Hindlimb muscle (tissue), 1 donor: ENCODE measurements at places on chromosomes 13 and 19. TPM values are rescaled to one million over a fixed set of nuclear protein-coding genes. Genes with fewer than 3 reads are reported as not detected.

DNA sequence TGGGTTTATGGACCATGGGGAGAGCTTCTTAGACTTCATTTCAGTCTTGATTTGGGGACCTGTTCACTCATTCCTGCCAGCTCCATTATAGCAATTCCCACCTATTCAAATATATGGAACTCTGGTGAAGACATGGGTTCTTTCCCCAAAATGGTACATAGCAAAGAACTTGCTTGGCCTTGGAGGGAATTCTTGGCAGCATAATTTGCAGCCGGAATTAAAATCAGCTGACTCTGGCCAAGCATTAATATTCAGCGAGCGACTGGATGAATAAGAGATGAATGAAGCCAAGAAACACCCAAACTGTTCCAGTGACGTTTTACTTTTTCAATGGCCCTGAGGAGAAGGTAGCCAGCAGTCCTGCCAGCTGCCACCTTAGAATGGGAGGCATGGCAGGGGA lies 88.4 kb upstream of the SOX1 start:
- DNase-seq, result peak; percentile 51

The KIRREL2 gene
- 0.31 TPM for polyA plus RNA-seq

- DNase-seq, result no peak
Observed at GRCh38 chr13:37201081-37201480, 95.6 kb upstream of the CSNK1A1L start.

DNA sequence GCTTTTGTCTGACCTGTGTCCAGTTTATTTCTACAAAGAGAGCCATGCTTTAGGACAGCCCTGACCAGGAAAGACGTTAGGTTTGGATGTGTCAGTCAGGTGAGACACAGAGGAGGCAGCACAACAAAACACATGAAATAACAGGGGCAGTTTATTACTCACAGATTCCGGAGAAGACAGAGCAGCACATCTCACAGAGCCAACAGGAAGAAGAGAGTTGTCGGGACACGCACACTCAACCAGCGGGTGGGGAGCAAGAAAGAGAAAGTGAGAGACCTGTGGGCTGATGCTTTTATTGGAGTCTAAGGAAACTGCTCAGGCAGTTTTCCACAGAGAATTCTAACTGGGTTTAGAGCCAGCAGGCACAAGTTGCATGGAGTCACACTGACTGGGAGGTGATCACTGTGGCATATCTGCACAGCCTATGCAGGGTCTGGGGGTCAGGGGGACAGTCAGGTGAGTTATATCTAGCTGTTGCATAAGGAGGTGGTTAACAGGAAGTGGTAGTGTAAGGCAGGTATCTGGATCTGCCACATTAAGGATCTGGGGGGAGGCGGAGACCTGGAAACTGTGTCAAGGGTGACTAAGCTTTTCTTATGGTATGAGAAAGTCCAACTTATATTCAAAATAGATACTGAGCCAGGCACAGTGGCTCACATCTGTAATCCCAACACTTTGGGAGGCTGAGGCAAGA lies 24.1 kb upstream of the CEACAM20 start:
- no peak for DNase-seq

The ZSCAN4 gene
- not detected for polyA plus RNA-seq

The LPAR6 gene
- polyA plus RNA-seq, result 19.0 TPM

The PCDH20 gene
- polyA plus RNA-seq, result 2.3 TPM

DNA sequence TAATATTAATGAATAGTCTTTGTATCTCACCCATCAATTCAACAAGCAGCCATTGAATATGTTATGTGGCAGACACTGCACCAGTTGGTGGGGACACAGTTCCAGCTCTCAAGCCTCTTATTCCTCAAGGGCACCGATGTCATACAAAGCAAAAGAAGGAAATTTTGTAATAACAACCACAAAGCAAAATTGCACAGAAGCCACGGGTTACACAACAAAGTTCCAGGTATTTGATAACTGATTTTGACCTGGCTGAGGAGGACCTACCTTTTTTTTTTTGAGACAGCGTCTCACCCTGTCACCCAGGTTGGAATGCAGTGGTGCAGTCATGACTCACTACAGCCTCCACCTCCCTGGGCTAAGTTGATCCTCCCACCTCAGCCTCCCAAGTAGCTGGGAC lies 266.7 kb downstream of the FOXO1 start:
- no peak for DNase-seq

The TEAD2 gene
- 72.1 TPM for polyA plus RNA-seq

- DNase-seq, result no peak
Observed at GRCh38 chr13:84131249-84131648, 249.0 kb upstream of the SLITRK1 start.

The CGB3 gene
- not detected for polyA plus RNA-seq

DNA sequence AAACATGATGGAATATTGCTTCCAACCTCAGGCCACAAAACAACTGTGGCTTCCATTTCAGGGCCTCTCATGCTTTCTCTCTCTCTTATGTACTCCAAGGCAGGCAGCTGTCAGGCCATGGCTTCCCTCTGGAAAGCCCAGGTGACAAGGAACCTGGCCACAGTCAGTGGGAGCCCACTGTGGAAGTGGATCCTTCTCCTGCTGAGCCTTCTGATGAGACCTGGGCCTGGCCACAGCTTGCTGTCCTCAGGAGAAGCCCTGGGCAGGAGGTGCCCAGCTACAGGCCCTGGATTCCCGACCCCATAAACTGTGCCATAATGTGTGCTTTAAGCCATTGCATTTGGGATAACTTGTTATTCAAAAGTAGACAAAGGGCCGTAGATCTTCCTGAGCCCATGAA lies 71.2 kb downstream of the SPACA7 start:
- no peak for DNase-seq

DNA sequence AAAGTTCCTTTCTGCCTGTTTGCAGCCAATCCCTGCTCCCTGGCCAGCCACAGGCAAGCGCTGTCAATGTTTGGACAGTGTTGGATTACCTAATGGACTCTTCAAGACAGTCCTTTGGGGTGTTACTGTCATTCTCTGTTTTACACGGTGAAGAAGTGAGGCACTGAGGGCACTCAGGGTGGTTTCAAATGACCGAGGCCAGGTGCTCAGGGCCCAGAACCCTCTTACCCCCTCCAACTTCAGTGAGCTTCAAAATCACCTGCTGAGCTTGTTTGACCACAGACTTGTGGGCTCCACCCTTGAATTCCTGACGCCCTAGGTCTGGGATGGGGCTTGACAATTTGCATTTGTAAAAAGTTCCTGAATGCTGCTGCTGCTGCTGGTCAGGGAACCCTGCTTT lies 97.9 kb downstream of the GGACT start:
- DNase-seq, result no peak

GRCh38 chr19:51632126-51632525 lies 1.9 kb upstream of the SIGLEC5 start:
- DNase-seq, result no peak

The ZNF528 gene
- polyA plus RNA-seq, result 25.1 TPM

- DNase-seq, result no peak
Observed at GRCh38 chr19:28400953-28401671, 811.8 kb downstream of the UQCRFS1 start.

The PLPP2 gene
- 0.26 TPM for polyA plus RNA-seq

DNA sequence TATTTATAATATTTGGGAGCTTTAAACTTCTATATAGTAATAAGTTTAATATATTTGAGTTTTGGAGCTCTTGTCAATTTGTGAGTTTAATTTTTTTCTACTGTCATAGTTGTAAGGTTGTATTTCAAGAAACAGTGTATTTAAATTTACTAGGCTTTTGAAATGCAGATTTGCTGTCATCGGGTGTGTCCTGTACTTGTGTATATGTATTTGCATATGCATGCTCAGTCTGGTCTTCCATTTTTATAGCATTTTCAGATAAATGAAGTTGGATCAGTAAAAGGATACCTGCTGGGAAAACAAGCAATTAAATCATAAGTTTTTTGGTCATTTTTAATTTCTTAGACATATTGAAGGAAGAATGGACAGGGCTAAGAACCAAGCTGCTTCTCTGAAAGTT lies 33.1 kb downstream of the SLAIN1 start:
- DNase-seq, result no peak

DNA sequence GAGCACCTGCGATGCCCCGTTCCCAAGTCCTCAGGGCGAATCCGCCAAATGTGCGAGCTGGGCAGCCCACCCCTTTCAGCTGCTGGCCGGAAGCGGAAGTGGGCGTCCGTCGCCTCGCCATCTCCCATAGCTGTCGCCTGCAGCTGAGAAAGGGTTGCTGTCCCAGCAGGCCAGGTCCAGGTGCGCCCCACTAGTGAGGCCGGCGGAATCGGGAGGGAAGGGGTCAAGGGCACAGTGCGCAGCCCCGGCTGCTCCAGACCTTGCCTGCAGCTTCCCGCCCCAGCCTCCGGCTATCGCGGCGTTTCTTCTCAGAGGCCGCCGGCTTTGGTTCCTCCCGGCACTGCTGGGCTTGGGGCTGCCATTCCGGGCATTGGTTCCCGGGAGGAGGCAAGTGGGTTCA lies at the start of gene ZNF177:
ZNF177 (plus strand) TSS at position 109 of the 400 bp plus-strand sequence. CDS start 15,299 bp downstream, outside the sequence.
- peak; percentile 19 for DNase-seq

The ADAMTSL5 gene
- polyA plus RNA-seq, result 17.0 TPM

- DNase-seq, result no peak
Observed at GRCh38 chr13:112855859-112856258, 113.2 kb upstream of the MCF2L start.

DNA sequence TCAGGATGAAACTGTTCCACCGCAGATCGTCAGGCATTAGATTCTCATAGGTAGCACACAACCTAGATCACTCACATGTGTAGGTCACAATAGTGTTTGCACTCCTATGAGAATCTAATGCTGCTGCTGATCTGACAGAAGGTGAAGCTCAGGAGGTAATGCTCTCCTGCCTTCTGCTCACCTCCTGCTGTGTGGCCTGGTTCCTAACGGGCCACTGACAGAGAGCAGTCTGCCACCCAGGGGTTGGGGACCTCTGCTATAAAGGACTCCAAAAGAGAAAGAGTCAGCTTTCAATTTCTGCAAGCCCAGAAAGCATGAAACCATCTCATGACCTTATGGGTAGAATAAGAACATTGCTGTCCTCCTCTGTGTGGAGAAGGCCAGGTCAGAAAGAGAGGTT lies 43.5 kb upstream of the PCCA start:
- no peak for DNase-seq

GRCh38 chr19:5011476-5012238 lies 42.7 kb downstream of the KDM4B start:
- DNase-seq, result no peak

DNA sequence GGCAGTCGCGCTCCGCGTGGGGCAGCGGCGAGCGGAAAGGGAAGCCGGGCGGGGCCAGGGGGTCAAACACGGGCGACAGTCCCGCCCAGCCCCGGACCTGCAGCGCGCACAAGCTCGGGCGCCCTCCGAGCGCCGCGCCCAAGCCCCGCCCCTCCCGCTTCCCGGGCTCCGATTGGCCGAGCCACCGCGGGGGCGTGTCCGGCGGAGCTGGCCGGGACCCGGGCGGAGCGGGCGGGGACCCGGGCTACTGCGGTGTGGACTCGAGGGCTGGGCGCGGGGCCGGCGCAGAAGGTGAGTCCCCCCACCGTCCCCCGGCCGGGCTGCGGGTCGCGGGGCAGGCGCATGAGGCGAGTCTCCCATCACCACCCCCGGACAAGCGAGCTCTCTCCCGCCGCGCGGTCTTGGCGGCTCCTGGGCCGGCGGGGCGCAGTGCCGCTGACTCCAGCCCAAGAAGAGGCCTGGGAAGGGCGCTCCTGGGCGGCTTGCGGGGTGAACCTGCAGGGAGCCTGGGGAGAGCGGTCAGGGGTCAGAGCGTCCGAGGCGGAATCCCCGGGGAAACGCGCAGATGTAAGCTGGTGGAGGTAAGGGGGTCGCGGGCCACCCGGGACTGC lies at the start of gene PLEKHF1:
PLEKHF1 (plus strand) TSS at position 247 of the 611 bp plus-strand sequence. CDS start 8,379 bp downstream, outside the sequence.
- peak; percentile 93 for DNase-seq

GRCh38 chr19:52584736-52585440 lies 14.8 kb downstream of the ZNF701 start:
- peak; percentile 31 for DNase-seq

The SYNE4 gene
- polyA plus RNA-seq, result 0.27 TPM

GRCh38 chr13:49546561-49546960 lies 38.8 kb downstream of the RCBTB1 start:
- no peak for DNase-seq
